Stimulated activated CD8-positive, alpha-beta memory T cell treated with anti-CD3 and anti-CD28 coated beads, Interleukin-7, amount 100 ng/mL, for 48 hours (primary cell): ENCODE measurements at places on chromosomes 2 and 18.

- DNase-seq: no peak
Measured at GRCh38 chr2:10525573-10526265, 77.6 kb upstream of the ODC1 start.

- DNase-seq: no peak
Measured at GRCh38 chr2:15777795-15778371, 162.5 kb upstream of the MYCN start.

DNA sequence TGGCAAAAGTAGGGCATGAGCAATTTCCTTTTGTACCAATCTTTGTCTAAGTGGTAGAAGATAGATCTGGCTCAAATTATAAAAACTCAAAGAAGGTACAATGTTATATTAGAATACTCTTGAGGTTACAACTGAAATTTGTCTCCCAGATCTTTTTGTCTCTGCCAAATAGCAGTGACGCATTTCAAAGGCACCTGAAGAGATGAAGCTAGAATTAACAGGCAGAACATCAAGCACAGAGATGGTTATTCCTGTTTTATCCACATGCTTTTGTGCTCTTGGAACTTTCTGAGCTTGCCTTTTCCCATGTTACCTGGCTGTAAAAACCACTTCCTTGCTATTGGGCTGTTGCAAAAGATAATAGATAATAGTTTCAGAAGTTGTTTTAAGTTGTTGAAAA lies 74.3 kb downstream of the GREB1L start:
- no peak for DNase-seq

- no peak for DNase-seq
Measured at GRCh38 chr18:56382541-56382940, 255.9 kb downstream of the TXNL1 start.

GRCh38 chr2:28399956-28400355 lies 7.3 kb downstream of the FOSL2 start:
- no peak for DNase-seq

DNA sequence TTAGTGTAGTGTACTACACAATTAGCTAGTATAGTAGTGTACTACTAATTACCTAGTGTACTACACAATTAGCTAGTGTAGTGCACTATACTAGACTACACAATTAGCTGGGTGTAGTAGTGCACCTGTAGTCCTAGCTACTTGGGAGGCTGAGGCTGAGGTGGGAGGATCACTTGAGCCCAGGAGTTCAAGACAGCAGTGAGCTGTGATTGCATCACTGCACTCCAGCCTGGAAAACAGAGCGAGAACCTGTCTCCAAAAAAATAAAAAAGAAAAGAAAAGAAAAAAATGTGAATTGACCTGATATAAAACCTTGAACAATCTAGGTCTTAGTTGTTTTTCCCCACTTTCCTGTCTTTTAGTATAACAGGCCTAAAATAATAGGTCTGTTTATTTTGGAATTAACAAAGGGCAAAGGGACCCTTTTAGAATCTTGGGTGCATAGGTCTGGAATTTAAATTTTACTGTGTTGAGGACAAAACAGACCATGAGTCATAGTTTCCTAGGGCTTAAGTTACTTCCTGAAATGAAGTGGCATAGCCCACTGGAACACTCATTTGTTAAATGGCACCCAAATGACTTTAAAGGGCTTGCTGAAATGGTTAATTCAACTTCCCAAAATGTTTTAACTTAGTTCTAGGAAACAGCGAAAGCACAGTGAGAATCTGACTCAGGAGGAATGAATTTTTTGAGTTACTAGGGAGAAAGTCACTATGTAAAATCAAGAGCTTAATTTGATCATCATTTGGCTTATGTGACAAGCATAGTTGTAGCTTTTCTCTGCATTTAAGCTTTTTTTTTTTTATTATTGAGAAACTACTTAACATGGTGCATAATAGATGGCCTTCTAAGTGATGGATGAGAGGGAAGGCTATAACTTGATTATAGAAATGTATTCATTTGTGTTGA lies 50.7 kb upstream of the ARL5A start:
- DNase-seq: no peak

- DNase-seq: no peak
Measured at GRCh38 chr2:1739961-1740715, 4.2 kb downstream of the PXDN start.

DNA sequence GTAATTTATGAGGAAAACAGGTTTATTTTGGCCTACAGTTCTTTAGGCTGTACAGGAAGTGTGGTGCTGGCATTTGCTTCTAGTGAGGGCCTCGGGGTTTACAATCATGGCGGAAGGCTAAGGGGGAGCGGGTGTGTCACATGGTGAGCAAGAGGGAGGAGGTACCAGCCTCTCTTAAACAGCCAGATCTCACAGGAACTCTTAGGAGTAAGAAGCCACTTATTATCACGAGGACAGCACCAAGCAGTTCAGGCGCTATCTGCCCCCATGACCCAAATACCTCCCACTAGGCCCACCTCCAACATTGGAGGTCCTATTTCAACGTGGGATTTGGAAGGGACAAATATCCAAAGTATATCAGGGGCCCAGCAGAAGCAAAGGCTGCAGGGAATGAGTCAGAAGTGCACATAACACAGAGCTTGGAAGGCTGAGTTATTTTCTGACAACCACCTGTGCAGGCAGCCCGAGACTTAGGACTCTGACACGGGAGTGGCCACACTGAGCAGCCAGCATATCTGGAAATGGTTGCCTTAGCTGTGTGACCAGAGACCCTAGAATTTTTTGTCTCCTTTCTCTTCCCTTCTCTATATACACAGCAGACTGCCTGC lies 170.9 kb downstream of the PRPF40A start:
- no peak for DNase-seq
